ENCODE measurements at places on chromosomes 12 and 14. TPM values are rescaled to one million over a fixed set of nuclear protein-coding genes. Genes with fewer than 3 reads are reported as not detected.

GRCh38 chr14:52360831-52361230 is 46.7 kb downstream of the PTGER2 start:
- DNase-seq = no peak

- DNase-seq = no peak
These were observed 6.5 kb downstream of the EPS8 start for GRCh38 chr12:15782667-15783066.

GRCh38 chr14:100295376-100296105 is 10.7 kb downstream of the SLC25A29 start:
- DNase-seq = no peak

DNA sequence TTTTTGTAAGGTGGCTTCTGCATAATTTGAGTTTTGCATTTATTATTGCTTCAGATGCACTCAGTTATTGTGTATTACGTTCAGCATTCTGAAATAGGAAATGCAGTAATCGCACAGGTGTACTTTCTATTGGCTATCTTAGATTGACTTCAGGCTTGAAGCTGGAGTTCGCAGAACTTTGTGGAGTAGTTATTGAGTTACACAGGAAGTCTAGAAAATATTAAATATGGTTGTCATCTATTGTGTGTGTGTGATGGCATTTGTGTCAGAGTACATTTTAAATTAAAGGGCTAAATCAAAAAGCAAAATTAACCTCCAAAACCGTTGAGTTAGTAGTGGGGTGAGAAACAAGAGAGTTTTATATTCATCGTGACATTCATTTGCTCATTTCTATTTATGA is 2.7 kb downstream of the ARID2 start:
- DNase-seq = no peak

DNA sequence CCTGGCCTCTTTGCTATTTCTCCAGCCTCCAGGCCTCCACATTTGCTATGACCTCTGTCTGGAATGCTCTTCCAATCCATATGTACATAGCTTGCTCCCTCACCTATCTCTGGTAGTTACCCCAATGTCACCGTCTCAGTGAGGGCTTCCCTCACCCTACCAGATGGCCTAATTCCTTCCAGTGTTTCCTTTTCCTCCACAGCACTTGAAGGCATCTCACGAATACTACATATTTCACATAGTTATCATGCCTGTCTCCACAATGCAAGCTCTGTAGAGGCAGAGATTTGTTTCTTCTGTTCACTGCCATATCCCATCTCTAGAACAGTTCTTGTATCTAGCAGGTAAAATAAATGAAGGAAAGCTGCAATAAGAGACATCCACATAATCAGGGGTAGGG is 21.3 kb upstream of the HSP90B1 start:
- no peak for DNase-seq

DNA sequence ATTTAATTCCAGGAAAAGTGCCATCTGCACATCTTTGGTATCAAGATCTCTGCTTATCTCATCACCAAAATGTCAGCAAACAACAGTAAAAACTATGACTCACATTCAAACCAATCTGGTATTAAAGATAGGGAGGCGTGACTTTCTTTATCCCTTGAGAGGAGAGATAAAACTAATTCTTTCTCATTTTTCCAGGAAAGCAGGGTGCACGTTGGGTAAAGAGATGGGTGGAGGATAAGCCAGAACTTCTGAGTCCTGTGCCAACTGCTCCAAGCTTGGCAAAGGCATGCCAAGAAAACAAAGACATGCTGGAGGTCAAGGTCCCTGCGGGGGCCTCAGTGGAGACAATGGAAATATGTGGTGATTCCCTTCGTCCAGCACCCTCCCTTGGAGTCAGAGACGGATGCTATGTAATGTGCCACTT is 225.8 kb upstream of the PLXNC1 start:
- DNase-seq = no peak

DNA sequence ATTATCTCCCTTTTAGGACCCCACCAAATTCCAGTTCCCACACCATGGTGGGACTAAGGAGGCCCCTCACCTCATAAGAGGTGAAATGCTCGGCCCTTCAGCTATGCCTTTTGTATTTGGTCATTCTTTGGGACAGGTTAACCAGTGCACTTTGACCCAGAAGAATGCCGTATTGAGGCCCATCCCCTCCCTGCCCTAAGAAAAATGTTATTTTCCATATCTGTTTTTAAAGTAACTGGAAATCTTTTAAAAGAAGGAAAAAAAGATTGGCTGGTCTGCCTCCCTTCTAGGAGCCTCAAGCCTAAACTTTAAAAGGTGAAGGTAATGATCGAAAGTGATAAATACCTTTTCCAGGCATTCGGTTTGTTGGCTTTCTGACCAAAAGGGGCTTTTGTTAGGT is 5.7 kb upstream of the HOXC13 start:
- peak; percentile 32 for DNase-seq

GRCh38 chr12:11584221-11584855 is 65.1 kb upstream of the ETV6 start:
- no peak for DNase-seq

- no peak for DNase-seq
These were observed 110.2 kb downstream of the PLEKHA5 start for GRCh38 chr12:19239616-19240234.

DNA sequence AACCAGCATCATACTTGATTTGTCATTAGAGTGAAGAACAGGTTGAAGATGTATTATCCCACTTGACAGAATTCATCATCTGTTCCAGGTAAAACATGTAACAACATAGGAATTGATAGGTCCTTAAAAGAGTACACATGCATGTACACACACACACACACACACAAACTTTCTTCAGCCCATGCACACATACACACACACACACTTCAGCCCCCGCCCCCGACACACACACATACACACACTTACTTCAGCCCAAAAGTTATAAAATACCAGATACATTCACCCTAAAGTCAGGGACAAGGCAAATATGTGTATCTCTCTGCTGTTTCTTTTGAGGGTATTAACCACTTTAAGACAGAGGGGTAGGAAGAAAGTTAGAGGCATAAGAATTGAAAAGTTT is 15.4 kb downstream of the CAND1 start:
- DNase-seq = no peak

- DNase-seq = no peak
These were observed 55.5 kb upstream of the AVPR1A start for GRCh38 chr12:63206494-63206893.

DNA sequence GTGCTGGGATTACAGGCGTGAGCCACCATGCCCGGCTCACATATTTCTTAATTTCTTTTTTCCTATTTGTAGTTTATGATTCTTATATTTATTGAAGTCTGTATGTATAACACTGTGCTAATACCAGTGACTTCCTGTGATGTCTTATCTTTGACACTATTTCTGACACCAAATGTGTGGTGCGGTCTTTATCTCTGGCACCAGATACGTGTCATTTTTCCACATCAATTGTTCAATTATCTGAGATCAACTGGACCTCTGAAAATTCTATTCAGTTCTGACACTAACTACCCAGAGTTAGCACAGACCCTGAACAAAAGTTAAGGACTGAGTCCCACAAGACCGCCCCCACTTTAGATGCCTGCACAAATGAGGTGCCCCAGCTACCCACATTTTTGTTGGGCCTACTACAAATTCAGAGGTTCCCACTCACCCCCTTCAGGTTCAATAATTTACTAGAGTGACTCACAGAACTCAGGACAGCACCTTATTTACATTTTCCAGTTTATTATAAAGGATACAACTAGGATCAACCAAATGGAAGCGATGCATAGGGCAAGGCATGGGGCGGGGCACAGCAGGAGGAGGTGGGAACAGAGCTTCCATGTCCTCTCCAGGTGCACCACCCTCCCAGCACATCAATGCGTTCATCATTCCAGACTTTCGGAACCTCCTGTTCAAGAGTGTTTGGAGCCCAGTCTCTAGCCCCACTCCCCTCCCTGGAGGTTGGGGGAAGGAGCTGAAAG is 11.6 kb upstream of the SRSF9 start:
- no peak for DNase-seq

- no peak for DNase-seq
These were observed 13.6 kb downstream of the KCNH3 start for GRCh38 chr12:49552425-49552824.

GRCh38 chr12:49108958-49109404 is 1.7 kb downstream of the LMBR1L start:
- no peak for DNase-seq

GRCh38 chr14:75835737-75836136 is 146.1 kb downstream of the TGFB3 start:
- DNase-seq = no peak

DNA sequence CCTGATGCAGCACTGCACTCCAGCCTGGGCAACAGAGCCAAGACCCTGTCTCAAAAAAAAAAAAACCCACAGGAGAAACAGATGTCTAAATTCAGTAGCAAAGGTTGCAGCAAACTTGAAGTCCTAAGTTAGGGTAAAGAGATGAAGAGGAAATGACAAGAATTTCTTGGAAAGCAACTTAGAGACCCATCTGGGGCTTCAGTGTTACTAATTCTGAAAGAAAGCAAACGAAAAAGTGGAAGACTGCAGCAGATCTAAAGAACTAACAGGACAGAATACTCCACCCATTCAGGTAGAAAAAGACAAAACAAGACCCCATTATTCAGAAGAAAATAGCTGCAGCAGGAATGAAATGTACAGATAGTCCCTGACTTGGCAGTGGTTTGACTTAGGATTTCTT is 31.9 kb downstream of the RESF1 start:
- no peak for DNase-seq

DNA sequence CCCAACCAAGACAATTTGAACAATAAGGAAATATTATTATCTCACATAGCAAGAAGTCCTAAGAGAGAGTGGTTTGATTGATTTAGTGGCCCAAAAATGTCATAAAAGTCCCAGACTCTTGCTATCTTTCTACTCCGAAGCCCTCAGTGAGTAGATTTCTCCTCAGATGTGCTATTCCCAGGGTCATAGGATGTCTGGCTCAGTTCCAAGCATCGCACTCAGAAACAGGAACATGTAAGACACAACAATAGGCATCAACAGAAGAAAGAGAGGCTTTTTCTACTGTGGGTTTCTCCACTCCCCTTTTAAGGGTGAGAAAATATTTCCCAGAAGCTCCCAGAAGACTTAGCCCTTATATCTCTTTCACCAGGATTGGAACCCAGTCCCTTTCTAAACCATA is 188.1 kb upstream of the CDKN3 start:
- no peak for DNase-seq

DNA sequence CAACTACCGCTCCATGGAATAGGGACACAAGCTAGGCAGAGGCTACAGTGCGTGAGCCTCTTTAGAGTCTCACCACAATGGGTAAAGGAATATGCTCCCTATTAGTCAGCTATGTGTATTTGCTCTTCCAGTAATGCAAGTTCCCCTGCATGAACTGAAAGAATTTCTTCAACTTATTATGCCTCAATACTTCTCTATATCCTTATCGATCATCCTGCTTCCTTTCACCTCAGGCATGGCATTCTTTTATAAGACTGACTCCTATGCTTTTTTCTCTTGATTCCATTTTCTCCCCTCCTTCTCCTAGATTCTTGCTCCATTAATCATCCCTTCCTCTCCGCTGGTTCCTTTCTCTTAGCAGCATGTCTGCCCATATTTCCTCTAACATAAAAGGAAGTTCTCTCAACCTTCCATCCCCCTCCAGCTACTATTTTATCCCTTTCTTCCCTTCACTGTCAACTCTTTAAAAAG is 94.5 kb upstream of the CPM start:
- no peak for DNase-seq

GRCh38 chr14:51879170-51879569 is 18.8 kb downstream of the GNG2 start:
- no peak for DNase-seq

DNA sequence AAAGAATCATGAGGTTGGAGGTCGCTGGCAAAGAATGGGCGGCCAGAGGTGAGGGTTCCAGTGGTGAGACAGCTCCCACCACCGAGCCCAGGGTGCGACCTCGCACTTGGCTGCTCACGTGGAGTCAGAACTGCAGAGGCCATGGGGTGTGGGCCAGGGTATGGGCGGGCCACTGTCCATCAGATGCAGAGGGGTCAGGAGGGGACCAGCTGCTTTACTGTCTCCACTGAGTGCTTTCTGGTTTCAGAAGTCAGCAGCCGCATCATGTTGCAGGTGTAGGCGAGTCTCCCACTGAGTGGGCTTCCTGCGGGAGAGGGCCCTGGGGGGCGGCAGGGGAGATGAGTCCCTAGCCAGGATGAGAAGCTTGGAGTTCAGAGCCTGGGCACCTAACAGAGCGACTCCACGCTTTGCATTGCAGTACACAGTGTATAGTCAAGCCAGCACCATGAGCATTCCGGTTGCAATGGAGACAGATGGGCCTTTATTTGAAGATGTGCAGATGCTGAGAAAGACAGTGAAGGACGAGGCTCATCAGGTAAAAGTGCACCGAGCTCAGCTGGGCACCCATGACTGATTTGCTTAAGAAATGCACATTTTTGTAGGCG is 46.9 kb upstream of the DYNC1H1 start:
- DNase-seq = no peak

- DNase-seq = no peak
These were observed 8.4 kb downstream of the AMDHD1 start for GRCh38 chr12:95951515-95951914.

DNA sequence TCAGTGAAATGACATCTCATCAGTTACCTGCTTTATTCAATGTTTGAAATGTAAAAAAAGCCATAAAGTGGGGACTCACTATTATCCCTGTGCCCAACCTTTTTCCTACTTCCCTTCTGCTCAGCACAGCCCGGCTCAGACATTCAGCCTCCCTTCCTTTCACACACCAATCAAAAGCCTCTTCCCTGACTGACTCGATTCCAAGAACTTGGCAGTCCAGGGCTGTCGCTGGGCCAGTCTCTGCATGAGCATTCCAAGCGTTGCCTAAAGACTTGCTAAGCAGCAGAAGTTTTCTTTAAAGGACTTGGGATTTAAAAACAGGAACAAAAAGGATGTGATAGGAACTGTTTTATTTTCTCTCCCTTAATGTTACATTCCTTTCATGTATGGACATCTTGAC is 22.7 kb downstream of the ITPR2 start:
- DNase-seq = no peak

GRCh38 chr12:69066492-69067373 is 133.8 kb upstream of the CPM start:
- DNase-seq = no peak

- no peak for DNase-seq
These were observed 226.2 kb downstream of the NUBPL start for GRCh38 chr14:31787377-31787776.

DNA sequence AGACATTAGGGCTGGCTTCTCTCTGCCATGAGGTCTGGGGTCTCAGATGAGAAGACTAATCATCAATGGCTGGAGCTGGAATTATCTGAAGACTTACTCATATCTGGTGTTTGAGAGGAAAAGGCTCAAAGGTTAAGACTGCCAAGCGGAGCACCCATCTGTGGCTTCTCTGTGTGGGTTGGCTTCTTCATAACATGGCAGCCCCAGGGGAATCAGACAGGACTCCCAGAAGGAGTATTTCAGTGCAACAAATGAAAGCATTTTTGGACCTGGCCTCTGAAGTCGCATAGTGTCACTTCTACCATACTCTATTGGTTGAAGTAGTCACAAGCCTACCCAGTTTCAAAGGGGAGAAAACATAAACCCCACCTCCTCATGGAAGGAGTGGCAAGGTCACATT is 171.8 kb upstream of the KRR1 start:
- DNase-seq = no peak

Gene KRT71
- total RNA-seq = not detected

Gene COCH
- 4.8 TPM for total RNA-seq

Gene ZC2HC1C
- total RNA-seq = 1.0 TPM

Gene FAM186B
- total RNA-seq = 0.30 TPM

Gene NOXRED1
- total RNA-seq = 0.35 TPM

Gene KRT81
- total RNA-seq = 0.50 TPM

Gene BRMS1L
- total RNA-seq = 13.5 TPM

Gene RPAP3
- total RNA-seq = 33.4 TPM

Gene SSTR1
- not detected for total RNA-seq

Gene AICDA
- not detected for total RNA-seq

Gene LARP4
- 42.1 TPM for total RNA-seq

Gene OS9
- total RNA-seq = 338 TPM

Data from osteocyte (in vitro differentiated cells).